Activated T-helper 17 cell treated with anti-CD3 and anti-CD28 coated beads, Interleukin-2, amount 50 U/mL, for 72 hours (primary cell): ENCODE measurements at places on chromosomes 1 and 21.

DNA sequence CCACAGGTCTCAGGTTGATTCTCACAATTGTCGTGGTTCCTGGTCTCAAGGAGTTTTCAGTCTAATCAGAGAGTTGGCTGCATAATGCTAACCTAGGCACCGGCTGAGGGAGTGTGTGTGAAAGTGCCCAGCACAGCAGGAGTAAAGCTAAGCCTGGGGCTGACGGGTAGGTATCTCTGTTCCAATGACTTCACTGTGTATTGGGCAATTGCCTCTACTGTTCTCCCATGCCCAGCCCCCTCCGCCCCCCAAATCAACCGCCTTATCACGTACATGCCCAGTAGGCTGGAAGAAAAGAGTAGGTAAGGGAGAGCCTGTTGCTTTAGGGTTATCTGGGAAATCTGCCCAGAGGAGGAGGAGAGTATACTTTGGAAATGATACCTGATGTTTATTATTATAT, 54.7 kb downstream of the MRPS6 start:
- ATAC-seq, result no peak

DNA sequence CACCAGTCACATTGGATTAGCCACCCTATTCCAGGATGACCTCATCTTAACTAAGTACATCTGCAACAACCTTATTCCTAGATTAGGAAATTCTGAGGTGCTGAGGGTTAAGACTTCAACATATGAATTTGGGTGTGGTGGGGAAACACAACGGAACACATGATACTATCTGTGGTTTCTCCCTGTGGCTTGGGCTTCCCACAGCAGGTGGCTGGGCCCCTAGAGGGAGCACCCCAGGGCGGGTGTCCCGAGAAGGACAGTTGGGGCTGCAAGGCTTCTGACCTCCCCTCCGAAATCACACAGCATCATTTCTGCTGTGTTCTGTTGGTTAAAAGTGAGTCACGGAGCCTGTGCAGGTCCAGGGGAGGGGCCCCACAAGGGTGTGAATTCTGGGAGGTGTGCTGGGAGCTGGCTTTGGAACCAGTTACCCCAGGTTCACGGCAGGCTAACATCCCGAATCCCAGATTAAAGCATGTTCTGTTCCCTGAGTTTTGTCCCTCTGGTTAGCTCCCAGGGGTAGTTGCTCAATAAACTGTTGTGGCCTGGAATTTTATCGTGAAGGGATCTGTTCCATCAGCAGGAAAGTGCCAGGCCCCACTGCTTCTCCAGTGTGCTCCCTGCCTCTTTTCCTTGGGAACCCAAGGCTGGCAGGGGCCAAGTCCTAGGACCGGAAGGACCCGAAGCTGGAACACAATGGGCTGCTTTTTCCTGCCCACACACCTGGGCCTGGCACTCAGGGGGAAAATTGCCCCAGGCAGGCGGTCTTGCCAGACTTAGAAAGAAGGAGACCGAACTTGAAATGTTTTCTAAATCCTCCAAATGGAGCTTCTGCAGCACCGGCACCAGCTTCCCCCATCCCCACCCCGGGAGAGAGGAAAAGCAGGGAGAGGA, 154.0 kb upstream of the WNT4 start:
- ATAC-seq, result no peak

GRCh38 chr21:37606549-37606948, 240.0 kb downstream of the DYRK1A start:
- ATAC-seq, result no peak

GRCh38 chr1:55572878-55573734, 357.9 kb upstream of the USP24 start:
- ATAC-seq, result no peak

GRCh38 chr1:247639381-247639981, 34.1 kb downstream of the OR2G3 start:
- peak; percentile 53 for ATAC-seq

DNA sequence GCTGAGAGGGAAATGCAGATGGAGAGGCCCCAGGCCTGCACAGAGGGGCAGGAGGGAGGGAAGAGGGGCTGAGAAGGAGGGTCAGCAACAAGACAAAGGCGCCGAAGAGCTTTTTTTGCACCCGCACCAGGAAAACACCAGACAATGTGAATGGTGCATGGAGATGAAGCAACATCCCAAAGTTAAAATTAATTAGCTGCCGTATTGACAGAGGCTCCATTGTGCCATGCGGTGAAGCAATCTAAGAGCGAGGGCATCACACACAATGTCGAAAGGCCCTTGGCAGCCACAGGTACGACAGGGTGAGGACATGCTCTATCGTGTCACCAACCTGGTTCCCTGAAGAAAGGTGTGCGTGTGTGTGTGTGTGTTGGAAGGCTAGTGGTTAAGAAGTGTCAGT, 41.2 kb downstream of the SSBP3 start:
- no peak for ATAC-seq

DNA sequence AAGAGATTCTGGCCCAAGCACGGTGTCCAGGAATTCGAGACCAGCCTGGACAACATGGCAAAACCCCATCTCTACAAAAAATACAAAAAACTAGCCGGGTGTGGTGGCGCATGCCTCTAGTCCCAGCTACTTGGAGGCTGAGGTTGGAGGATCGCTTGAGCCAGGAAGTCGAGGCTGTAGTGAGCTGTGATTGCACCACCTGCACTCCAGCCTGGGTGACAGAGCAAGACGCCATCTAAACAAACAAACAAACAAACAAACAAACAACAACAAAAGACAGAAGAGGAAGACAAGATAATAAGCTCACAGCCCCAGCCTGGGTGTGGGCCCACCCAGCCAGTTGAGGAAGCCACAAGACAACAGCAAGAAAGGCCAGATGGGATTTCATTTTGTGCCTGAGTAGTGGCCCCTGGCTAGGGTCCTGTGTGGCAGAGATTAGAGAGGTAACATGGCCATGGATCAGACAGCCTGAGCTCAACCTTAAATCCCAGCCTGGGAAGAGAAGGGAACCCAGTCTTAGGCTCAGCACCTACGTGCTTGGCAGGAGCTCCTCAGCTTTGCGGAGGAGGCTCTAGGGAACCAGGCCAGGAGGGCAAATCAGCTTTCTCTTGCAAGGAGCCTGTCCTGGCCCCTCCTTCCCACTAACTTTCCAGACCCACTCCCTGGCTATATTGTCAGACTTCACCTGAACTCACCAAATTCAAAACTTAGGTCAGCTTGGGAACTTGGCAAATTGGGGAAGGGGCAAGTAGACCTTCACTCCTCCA, 4.9 kb upstream of the BEST4 start:
- no peak for ATAC-seq

DNA sequence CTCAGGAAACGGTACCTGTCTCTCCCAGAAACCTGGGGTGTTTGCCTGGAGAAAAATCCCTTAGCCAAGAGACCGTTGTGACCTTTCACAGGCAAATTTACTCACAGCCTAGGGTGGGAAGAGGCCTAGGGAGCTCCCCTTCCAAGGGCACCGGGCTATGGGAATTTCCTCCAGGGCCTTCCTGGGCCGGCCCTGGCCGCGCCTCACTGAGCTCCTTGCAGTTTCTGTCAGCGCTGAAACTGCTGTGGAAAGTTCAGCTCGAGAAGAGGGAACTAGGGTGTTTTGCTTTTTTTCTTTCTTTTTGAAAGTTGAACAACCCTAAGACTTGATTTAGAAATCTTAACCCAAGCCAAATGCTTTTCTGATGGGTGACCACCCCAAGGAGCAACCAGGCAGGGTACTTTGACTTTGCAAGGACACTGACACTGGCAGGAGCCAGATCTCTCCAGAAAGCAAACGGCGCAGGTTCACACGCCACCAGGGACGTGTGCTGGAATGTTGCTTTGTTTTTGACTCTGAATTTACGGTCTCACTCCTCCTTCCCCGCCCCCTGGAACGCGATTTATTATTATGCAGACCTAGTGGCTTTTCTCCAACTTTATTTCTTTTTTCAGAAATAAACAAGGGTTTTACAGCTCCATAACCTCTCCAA, 229.6 kb upstream of the JUN start:
- peak; percentile 69 for ATAC-seq

DNA sequence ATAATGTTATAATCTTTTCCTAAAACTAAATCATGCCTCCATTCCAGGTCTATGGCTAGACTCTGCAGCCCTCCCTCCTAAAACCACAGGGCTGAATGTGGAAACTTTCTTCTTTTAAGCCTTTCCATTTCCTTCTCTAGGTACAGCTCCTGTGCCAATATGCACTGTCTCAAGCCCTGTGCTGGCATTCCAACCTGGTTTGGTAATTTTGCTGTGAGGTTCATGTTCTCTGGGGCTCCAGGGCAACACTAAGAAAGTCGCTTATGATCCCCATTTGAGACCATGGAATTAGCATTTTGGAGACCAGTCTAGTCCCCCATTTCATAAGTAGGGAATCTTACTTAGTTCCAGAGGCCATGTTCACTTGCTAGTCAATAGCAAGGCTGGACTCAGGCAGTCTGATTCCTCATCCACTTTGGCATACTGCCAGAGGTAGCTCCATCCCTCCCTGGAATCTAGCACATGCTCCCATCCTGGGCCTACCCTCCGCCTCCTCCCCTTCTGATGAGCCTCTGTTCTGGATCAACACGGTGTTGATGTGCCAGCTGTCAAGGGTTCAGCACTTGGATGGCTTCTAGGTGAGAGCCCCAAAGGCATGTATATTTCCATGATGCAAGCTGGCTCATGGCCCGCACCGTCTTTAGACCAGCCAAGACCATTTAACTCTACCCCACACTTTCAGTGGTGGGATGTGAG, 36.5 kb downstream of the ZMYND12 start:
- ATAC-seq, result no peak

DNA sequence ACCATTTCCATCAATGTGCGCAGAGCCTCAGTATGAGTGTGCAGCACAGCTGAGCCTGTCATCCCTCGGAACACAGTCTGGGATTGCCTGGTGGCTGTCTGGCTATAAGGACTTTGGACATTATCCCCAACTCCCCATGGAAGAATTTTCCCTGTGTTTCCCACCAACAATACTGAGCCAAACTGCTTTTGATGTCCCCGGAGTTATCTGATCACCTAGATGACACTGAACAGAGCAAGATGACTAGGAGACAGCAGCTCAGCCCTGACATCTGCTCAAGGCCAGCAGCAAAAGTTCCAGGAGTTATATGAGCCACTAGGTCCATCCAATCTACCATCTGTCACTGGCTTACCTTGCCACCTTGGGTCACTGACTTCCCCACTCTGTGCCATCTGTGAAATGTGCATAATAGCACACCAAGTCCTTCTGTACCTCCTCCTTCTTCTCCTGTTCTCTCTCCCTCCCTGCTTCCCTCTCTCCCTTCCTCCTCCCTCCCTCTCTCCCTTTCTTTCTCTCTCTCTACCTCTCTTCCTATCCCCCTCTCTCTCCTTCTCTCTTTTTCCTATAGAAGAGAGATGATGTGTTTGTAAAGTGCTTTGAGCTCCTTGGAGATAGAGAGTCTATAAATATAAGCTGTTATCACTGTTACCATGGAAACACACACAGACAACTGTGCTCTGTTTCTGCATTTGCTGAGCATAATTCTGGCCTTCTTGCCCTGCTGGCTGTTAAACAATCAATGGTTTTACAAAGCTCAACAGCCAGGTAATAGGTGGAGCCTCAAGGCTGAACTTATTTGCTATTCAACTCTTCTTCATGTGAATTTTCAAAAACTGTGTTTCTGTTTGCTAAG, 19.7 kb upstream of the ATP1B1 start:
- peak; percentile 27 for ATAC-seq

GRCh38 chr1:25699500-25700143, 83.0 kb downstream of the MAN1C1 start:
- no peak for ATAC-seq

GRCh38 chr1:12138196-12139168, 28.3 kb upstream of the TNFRSF1B start:
- no peak for ATAC-seq

DNA sequence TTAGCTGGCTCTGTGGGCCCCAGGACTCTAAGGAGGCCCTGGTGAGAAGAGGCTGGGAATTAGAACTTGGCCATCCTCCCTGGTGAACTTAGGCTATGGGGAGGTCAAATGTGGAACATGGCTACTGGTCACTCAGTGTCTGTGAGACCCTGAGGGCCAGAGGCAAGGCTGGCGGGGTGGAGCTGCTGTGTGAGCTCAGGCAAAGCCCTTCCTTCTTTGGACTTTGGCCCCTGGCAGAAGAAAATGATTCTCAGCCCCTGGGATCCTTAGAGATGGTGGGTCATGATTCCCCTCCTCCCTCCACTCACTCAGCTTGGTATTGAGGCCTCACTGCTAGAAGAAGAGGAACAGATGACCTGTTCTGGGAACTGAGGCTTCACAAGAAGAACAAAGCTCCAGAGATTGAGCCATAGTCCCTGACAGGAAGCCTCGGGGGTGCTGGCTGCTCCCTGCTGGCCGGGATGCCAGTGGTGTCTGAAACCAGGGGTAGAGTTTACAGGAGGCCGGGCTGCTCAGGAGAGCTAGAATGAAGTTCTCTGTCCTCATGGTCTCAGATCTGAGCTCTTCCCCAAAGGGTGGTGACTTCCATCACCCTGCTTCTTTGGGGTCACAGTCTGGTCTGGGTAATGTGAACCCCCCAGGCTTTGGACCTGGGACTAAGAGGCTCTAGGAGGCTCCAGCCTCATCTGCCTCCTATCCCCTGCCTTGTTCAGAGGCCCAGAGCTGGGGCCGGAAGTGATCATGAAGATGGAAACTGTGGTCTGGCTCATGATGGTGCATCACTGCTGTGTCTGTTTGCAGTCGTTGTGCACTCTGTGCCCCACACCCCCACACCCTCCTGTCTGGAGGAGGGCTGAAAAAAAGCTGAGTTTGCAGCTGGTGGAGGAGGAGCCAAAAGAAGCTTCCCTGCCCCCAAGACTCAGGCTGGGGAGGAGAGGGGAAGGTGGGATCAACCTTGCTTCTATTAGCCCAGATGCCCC, 905 bp downstream of the BTBD19 start:
- ATAC-seq, result peak; percentile 53

GRCh38 chr1:40047276-40047675, 6.7 kb downstream of the CAP1 start:
- ATAC-seq, result no peak

DNA sequence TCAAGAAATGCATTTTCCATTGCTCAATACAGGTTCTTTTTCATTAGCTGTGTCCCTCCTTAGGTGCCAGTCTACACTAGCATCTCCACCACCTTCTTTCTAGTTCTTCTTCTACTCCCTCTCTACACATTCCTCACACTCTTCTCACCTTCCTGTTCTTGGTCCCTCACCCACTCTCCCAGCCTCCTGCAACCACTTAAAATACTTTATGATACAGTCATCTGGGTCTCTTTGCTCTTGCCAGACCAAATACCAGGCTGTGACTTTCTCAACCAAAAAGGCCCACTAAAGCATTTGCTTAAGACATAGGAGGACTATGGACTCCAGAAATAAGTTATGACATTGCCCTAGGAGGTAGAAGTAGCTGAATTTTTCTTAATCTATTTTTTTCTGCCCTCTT, 35.1 kb downstream of the PIGM start:
- no peak for ATAC-seq

DNA sequence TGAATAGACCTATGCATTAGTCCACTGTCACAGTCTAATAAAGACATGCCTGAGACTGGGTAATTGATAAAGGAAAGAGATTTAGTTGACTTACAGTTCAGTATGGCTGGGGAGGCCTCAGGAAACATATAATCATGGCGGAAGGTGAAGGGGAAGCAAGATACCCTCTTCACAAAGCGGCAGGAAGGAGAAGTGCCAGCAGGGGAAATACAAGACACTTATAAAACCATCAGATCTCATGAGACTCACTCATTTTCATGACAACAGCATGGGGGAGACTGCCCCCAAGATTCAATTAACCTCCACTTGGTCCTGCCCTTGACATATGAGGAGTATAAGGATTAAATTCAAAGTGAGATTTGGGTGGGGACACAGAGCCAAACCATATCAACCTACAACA, 59.4 kb downstream of the CAPN9 start:
- ATAC-seq, result no peak
